ENCODE measurements at places on chromosomes 5 and 9.
A peak's percentile ranks its signal among the peaks of the same experiment; 100 is the strongest.

DNA sequence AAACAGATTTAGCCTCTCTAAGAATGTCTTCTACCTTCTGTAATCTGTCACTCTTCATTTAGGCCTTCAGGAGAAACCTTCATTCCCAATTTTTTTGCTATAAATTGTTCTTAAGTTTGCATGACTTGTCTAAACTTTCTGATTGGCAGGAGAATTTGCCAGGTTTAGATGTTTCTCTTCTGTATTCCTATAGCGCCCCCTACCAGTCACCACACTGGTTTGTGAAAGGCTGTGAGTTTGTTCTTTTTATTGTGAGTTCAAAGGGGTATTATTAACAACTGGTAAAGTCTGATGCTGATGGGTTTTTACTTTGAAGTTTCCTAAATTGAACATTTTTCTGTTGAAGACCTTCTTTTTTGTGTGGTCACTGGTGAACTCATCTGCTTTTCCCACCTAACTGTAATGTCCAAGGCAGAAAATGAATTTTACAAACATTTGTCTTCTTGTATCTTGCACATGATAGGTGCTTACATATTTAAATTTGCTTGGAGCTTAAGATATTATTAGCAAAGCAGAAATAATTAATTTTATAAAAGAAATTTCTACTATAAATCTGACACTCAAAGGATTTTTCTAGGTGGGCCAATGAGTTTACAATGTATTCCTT lies 18.4 kb upstream of the F2RL2 start:
- peak; percentile 6 for DNase-seq

DNA sequence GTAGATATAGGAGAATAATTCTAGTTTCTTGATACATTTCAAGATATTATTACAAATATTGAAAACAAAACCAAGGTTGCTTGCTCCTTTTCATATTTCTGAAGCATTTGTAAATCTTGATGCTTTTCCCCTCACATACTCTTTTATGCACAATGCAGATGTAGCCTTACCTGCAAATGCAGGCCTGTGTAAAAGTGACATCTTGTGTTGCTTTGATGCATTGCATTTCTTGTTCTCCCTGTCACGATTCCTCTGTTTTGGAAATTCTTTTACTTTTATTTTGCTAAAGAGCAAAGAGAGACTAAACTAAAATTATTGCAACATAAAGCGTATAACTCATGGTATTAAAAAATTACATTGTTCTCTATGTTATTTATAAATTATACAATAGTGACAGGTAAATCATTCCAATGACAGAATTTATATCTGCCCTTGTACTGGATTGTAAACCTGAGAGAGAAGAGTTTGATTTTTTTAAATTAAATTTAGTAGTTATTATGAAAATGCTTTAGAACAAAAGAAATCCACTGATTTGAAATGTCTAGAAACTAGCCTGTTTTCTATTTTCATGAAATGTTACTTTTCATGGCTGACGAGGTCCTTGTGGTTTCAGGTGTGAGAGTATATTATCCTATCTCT lies 970.0 kb downstream of the MAT2B start:
- no peak for DNase-seq

GRCh38 chr9:96487029-96487396 lies 37.0 kb downstream of the HABP4 start:
- no peak for DNase-seq

GRCh38 chr5:156589104-156589945 lies 260.8 kb upstream of the PPP1R2B start:
- no peak for DNase-seq

DNA sequence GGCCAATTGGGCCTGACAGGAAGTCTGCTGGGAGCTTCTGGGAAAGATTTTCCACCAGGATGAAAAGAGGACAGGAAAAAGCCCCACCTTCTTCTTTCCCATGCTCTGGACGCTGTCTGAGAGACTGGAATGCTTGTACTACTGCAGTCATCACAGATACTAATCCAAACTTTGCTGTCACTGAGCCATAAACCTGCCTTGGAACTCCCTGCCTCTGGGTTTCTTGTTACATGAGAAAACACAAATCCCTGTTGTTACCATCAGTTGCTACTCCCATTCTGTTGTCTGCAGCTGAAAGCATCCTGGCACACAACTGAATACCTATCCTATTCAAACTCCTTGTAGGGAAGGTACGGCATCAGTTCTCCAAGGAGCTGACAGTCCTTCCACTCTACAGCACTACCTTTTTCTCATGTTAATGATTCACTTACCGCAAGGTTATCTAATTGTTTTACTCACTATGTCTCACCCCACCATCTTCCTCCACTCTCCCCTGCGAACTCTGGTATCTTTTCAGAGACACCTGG lies 167.5 kb downstream of the CDK5RAP2 start:
- DNase-seq = no peak

DNA sequence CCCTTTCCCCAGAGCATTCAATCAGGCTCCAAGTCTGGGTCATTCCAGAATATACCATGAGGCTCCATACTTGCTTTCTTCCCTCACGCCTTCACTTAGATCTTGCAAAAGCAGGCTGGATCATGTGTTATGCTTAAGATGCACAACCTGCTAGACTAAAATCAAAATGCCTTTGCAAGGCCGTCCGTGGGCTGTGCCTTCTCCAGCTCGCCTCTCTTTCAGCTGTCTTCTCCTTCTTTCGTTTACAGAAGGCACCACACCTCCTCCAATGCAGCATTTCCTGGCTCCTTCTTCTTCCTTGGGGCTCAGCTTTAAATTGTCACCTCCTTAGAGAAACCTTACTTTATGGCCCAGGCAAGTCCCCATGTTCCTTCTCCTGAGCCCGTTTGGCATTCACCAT lies 150.6 kb downstream of the ADCY2 start:
- no peak for DNase-seq

GRCh38 chr5:136799806-136800372 lies 434.5 kb upstream of the TRPC7 start:
- DNase-seq = no peak

GRCh38 chr5:109659901-109660300 lies 29.8 kb upstream of the MAN2A1 start:
- DNase-seq = no peak

- DNase-seq = no peak
Observed at GRCh38 chr5:119332978-119333401, 22.8 kb upstream of the TNFAIP8 start.

DNA sequence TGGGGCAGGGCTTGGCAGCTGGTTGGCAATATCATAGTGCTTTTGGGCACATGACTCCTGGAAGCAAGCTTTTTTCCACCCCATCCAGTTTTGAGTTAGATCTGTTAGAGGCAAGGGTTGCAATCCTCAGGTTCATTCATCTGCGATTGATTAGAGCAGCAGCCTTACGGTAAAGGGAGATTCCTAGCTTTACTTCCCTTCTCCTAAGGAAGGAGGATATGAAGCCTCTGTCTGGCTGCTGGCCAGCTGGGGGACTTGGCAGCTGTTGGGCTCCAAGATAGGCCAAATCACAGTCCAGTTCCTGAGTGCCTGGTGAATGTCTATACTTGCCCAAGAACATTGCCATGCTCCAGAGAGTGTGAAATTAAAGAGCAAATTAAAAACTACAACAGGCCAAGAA lies 113.4 kb upstream of the CCNH start:
- DNase-seq = no peak

GRCh38 chr5:142617416-142618129 lies 68.3 kb downstream of the FGF1 start:
- no peak for DNase-seq

- no peak for DNase-seq
Observed at GRCh38 chr9:69188975-69189374, 14.9 kb downstream of the TJP2 start.

DNA sequence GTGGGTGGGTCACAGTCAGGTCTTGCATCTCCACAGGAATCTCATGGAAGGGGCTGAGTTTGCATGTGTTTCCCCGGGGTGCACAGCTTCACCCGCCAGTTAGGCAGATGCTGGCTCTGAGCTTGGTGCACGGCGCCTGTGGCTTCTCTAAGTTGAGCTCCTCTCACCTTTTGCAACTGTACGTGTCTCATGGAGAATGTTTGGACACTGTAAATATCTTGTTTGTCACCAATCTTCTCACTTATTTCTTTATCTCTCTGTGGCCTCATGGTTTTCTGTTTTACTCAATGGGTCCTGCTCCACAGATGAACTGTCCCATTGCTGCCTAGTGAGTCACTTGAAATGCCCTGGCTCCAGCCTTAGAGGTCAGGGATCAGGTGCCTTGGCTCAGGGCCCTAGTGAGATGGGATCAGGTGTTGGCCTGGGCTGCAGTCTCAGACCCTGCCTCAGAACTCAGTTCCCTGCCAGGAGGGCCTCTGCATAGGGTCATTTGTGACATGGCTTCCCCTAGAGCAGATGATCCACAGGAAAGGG lies 61.6 kb downstream of the WNK2 start:
- no peak for DNase-seq
